Lung (tissue), 17 donors: ENCODE measurements at places on chromosomes 11 and 22. TPM values are rescaled to one million over a fixed set of nuclear protein-coding genes. Genes with fewer than 3 reads are reported as not detected.

The PARVG gene
- total RNA-seq, result 49.6 TPM

The UQCR10 gene
- total RNA-seq, result 92.4 TPM

GRCh38 chr11:27421819-27422494, 50.6 kb downstream of the LGR4 start:
- peak; percentile 37 for DNase-seq

DNA sequence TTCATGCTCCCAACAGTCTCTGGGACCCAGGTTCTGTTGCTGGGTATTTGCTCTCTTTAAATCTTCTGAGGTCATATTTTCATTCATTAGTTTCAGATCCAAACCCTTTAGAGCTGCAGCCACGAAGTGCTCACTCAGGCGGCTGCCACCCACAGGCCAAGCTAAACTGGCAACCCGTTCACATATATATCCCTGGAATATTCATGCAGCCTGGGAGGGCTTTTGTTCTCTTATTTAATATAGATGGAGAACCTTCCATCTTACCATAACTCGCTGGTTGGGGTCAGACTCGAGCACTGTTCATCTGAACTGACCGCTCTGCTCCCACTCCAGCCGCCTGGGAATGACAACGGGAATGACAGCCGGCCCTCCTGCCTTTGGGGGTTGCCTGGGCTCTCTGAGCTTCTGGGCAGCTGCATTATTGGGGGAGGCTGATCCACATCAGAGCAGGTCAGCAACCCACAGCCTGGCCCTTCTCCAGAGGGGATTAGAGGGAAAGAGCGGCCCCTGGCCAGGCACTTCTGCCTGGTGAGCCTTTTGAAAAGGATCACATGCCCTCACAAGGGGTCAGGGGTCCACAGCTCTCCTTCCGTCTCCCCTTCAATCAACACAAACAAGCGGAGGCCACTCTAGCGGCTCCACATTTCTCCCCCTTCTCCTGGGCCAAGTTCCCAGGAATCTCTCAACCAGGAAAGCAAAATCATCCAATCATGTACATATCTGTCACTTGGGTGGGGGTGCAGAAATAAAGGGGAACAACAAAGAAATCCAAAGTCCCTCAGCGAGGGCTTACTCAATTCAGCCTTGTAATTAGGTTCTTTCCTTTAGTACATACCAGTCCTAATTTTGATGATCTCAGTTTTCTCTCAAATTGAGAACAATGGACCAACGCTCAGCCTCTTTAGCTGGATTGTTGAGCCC, 11.8 kb downstream of the TMEM184B start:
- peak; percentile 60 for DNase-seq

GRCh38 chr22:50032941-50033601, 20.5 kb upstream of the IL17REL start:
- no peak for DNase-seq

- DNase-seq, result no peak
Measured at GRCh38 chr22:37244922-37245722, 1.1 kb upstream of the RAC2 start.

GRCh38 chr11:117229411-117229810, 2.5 kb downstream of the PCSK7 start:
- no peak for DNase-seq
